ENCODE measurements at places on chromosomes 4 and X. TPM values are rescaled to one million over a fixed set of nuclear protein-coding genes. Genes with fewer than 3 reads are reported as not detected.

DNA sequence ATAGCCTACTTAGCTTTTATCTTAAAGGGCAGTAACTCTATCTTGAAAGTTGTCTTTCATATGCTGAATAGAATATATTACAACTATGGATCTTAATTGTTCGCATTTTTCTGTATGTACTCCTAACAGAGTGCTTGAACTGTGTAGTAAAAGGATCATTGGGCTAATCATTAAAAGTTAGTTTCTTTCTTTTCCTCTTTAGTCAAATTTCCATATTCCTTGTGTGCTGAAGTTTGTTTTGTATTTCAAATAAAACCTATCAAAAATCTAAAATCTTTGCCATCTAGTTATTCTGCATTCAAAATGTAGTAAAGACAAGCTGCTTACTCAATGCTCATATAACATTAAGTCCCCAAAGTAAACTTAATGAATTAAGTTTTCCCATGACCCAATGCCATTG lies 182.7 kb downstream of the HTR2C start:
- H3K36me3 ChIP-seq = no peaks in the 10 kb centered on the region
- no peak for DNase-seq
- H3K27ac ChIP-seq = no peak overlapping the region

The ANKRD50 gene
- total RNA-seq = 14.4 TPM

The CDKL5 gene
- 4.2 TPM for total RNA-seq

- no peaks in the 10 kb centered on the region for H3K27me3 ChIP-seq
- no peaks in the 10 kb centered on the region for H3K4me1 ChIP-seq
- H3K27ac ChIP-seq = no peak overlapping the region
- DNase-seq = no peak
These were observed 62.2 kb upstream of the TNIP3 start for GRCh38 chr4:121226362-121226761.

The ENAM gene
- total RNA-seq = not detected

GRCh38 chr4:108426493-108426892 lies 193.9 kb upstream of the RPL34 start:
- no peaks in the 10 kb centered on the region for H3K27me3 ChIP-seq
- no peak overlapping the region for H3K27ac ChIP-seq
- no peak overlapping the region for H3K4me3 ChIP-seq
- no peak for DNase-seq

DNA sequence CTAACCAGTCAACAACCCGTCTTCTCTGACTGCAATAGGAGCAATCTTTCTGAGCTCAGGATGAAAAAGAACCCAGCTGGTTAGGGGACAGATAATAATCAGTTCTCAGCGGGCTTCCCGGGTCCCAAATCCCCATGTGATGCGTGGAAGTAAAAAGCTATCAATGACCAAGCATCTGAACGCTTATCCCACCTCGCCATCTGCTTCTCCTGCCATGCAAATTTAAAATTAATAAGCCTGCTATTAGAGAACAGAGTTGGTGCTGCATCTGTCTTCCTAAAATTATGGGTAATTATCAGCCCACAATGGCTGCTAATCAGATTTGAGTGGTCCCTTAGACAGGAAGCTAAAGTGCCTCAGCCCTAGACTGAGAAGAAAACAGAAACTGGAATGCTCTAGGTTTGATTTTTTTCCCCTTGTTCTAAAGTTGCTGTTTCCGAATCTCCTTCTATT lies 37.5 kb downstream of the AFAP1 start:
- no peak overlapping the region for H3K4me3 ChIP-seq
- peaks cover 9% of the 10 kb centered on the region for H3K4me1 ChIP-seq
- no peak for DNase-seq
- H3K27me3 ChIP-seq = no peaks in the 10 kb centered on the region
- H3K36me3 ChIP-seq = no peaks in the 10 kb centered on the region

DNA sequence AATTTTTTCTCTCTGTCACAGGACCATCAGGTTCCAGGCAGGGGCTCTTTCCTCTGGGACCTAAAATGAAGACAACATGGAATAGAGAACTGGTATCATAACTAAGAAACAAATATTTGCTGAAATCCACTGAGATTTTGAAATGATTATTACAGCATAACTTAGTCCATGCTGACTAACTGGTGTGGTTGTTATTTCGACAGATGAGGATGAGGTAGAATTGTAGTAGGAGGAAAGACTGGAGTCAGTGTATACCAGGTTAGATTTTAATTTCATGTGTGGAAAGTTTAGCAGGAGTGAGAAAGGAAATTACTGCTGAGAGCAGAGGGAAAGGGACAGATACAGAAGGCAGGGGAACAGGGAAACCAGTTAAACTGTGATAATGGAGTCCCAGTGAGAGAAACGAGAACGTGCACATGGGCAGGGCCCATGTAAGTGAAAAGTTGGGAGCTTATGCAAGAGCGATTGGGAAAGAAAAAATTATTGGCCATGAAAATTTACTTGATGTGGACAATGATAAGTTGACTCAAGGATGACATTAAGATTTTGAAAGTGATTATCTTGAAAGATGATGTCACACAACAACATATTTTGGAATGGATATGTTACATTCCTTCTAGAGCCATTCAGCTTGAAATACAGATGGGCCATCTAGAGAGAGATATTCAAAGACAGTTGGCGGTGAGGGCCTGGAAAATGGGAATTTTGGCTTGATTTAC lies 98.7 kb upstream of the DDIT4L start:
- H3K36me3 ChIP-seq = no peaks in the 10 kb centered on the region
- H3K4me1 ChIP-seq = 0 out of 2 replicates have a peak, but pooled peaks cover 4% of the 10 kb centered on the region
- no peak overlapping the region for H3K4me3 ChIP-seq
- H3K27me3 ChIP-seq = no peaks in the 10 kb centered on the region
- H3K27ac ChIP-seq = no peak overlapping the region

GRCh38 chr4:147580396-147580795 lies 36.8 kb upstream of the TMEM184C start:
- no peak overlapping the region for H3K4me3 ChIP-seq
- H3K4me1 ChIP-seq = peaks cover 37% of the 10 kb centered on the region
- DNase-seq = no peak

GRCh38 chr4:137065311-137065710 lies 467.0 kb downstream of the PCDH18 start:
- no peak overlapping the region for H3K4me3 ChIP-seq
- H3K36me3 ChIP-seq = no peaks in the 10 kb centered on the region
- no peak for DNase-seq
- no peaks in the 10 kb centered on the region for H3K27me3 ChIP-seq
- no peak overlapping the region for H3K27ac ChIP-seq

DNA sequence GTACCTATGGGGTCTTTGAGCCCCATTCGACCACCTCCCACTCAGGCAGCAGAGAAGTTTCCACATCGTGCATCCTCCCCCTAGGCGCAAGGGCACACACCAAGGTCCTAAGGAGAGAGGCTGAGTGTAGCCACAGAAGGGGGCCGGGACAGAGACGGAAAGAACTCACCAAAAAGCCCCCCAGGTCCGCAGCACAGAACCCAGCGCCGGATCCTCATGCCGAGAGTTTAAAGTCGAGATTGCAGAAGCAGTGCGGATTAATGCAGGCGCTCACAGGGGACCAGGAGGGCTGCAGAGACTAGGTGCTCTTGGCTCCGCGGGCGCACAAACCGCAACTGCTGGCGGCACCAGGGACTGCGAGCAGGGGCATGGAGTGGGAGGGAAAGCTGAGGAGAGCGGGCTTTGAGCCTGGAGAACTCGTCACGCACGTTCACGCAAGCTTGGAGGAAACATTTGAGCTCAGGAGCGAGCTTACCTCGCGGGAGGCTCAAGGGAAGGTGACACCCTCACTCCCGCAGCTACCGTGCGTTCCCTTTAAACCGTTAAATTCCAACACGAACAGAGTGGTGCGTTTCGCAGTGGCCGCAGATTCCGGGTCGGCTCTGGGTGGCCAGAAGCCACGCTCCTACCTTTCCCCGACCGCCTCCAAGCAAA lies 8.5 kb downstream of the NKX3-2 start:
- H3K27me3 ChIP-seq = peaks cover 29% of the 10 kb centered on the region
- no peak for DNase-seq
- no peaks in the 10 kb centered on the region for H3K36me3 ChIP-seq
- H3K4me1 ChIP-seq = no peaks in the 10 kb centered on the region

- peaks cover 23% of the 10 kb centered on the region for H3K27me3 ChIP-seq
- peak overlapping the region; percentile 65 for H3K4me3 ChIP-seq
- peak; percentile 40 for DNase-seq
- no peaks in the 10 kb centered on the region for H3K36me3 ChIP-seq
These were observed 111.0 kb downstream of the DHX15 start for GRCh38 chr4:24473309-24473721.

- H3K4me3 ChIP-seq = no peak overlapping the region
- H3K36me3 ChIP-seq = no peaks in the 10 kb centered on the region
- no peak overlapping the region for H3K27ac ChIP-seq
These were observed 505.8 kb downstream of the RAB28 start for GRCh38 chr4:12978310-12978709.

The TKTL2 gene
- total RNA-seq = not detected

DNA sequence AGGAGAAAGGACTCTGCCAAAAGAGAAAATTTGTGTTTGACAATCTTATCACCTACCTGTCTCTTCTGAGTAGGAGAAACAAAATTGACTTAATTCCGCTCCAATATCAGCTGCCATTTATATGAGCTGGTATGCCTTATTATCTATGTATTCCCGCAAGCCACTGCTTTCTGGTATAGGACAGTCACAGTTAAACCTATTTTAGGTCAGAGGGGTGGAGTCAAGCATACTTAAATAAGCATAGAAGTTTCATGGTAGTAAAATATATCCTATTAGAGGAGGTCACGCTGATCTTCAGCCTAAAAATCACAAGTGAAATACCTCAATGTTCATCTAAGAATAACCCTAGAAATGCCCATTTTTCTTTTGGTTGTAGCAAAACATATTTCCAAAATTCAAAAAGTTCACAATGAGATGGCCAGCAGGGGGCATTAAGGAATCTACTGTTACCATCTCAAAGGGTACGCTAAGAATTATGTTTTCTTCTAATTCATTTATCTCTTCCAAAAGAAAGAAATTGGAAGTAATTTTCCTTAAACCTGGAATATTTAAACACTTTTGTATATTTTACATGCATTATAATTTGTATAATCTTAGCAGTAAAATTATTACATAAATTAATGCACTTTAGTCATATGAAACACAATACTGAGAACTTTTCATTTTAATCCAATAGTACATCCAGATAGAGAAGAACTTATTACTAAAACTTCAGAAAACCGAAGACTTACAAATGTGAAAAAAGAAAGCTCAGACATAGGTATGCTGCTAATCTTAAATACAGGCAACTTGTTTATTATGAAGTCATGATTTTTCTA lies 10.5 kb downstream of the PPAT start:
- no peaks in the 10 kb centered on the region for H3K36me3 ChIP-seq
- no peaks in the 10 kb centered on the region for H3K27me3 ChIP-seq
- H3K4me1 ChIP-seq = no peaks in the 10 kb centered on the region
- H3K4me3 ChIP-seq = no peak overlapping the region
- no peak for DNase-seq

The CT45A1 gene
- total RNA-seq = not detected

- no peaks in the 10 kb centered on the region for H3K27me3 ChIP-seq
- H3K4me1 ChIP-seq = no peaks in the 10 kb centered on the region
- DNase-seq = no peak
- H3K4me3 ChIP-seq = no peak overlapping the region
- no peak overlapping the region for H3K27ac ChIP-seq
- no peaks in the 10 kb centered on the region for H3K36me3 ChIP-seq
These were observed 167.9 kb downstream of the CORIN start for GRCh38 chr4:47669946-47670345.

- no peak overlapping the region for H3K4me3 ChIP-seq
- no peaks in the 10 kb centered on the region for H3K36me3 ChIP-seq
- peaks cover 76% of the 10 kb centered on the region for H3K27me3 ChIP-seq
- DNase-seq = no peak
These were observed 106.0 kb upstream of the NKX1-1 start for GRCh38 chr4:1512051-1512737.

- no peaks in the 10 kb centered on the region for H3K27me3 ChIP-seq
- peak overlapping the region; percentile 93 for H3K27ac ChIP-seq
- peaks cover 75% of the 10 kb centered on the region for H3K4me1 ChIP-seq
These were observed 155.7 kb upstream of the MAP3K15 start for GRCh38 chrX:19670854-19671620.

DNA sequence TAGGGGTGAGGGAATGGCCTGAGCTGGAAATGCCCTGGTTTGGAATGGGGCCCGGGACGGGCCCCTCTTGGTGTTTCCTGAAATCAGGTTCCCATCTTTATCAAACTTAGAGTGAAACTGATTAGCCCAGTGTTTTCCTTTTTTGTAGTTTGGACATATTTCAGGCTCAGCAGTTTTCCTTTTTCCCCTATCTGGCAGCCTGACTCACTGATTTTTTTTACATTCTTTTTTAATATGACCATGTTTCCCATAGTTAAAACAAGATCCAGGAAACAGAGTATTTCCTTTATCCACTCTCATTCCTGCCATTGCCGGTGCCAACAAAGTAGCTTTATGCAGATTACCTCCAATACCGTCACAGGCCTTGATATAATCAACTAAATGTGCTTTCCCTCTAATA lies 20.5 kb upstream of the C4orf17 start:
- H3K27me3 ChIP-seq = no peaks in the 10 kb centered on the region
- DNase-seq = no peak
- 0 out of 2 replicates have a peak, but pooled peaks cover 7% of the 10 kb centered on the region for H3K4me1 ChIP-seq
- no peaks in the 10 kb centered on the region for H3K36me3 ChIP-seq
- H3K4me3 ChIP-seq = no peak overlapping the region

DNA sequence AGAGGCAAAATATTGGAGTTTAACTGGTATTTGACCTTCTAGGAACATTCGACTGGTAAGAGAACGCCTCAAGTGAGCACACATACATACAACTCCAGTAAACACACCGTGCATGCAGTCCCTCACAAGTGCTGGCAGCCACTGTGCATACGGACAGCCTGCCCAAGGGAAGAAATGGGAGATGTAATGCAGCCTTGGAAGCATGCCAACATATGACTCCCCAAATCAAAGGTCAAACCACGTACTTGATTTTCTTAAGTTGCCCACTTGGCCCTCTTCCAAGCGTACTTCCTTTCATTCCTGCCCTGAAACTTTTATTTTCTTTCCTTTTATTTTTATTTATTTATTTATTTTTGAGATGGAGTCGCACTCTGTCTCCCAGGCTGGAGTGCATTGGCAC lies 206.6 kb downstream of the SPRY1 start:
- no peaks in the 10 kb centered on the region for H3K36me3 ChIP-seq
- peaks cover 25% of the 10 kb centered on the region for H3K4me1 ChIP-seq
- no peak overlapping the region for H3K4me3 ChIP-seq
- peak; percentile 45 for DNase-seq
- H3K27me3 ChIP-seq = no peaks in the 10 kb centered on the region

- H3K27ac ChIP-seq = no peak overlapping the region
- no peak for DNase-seq
- no peaks in the 10 kb centered on the region for H3K36me3 ChIP-seq
- H3K27me3 ChIP-seq = no peaks in the 10 kb centered on the region
- H3K4me1 ChIP-seq = no peaks in the 10 kb centered on the region
These were observed 149.1 kb downstream of the MAGEB17 start for GRCh38 chrX:16316331-16316730.

GRCh38 chr4:10343656-10344055 lies 113.6 kb downstream of the ZNF518B start:
- H3K4me1 ChIP-seq = no peaks in the 10 kb centered on the region
- no peak overlapping the region for H3K4me3 ChIP-seq
- DNase-seq = no peak
- H3K27ac ChIP-seq = no peak overlapping the region

GRCh38 chr4:72987741-72988729 lies 81.5 kb downstream of the COX18 start:
- no peak overlapping the region for H3K4me3 ChIP-seq
- H3K27me3 ChIP-seq = no peaks in the 10 kb centered on the region
- no peaks in the 10 kb centered on the region for H3K4me1 ChIP-seq
- H3K36me3 ChIP-seq = no peaks in the 10 kb centered on the region
- no peak for DNase-seq

Measured in PC-9 (cell line).